GM10248 (cell line): ENCODE measurements at places on chromosomes 12 and 14.
A peak's percentile ranks its signal among the peaks of the same experiment; 100 is the strongest.

DNA sequence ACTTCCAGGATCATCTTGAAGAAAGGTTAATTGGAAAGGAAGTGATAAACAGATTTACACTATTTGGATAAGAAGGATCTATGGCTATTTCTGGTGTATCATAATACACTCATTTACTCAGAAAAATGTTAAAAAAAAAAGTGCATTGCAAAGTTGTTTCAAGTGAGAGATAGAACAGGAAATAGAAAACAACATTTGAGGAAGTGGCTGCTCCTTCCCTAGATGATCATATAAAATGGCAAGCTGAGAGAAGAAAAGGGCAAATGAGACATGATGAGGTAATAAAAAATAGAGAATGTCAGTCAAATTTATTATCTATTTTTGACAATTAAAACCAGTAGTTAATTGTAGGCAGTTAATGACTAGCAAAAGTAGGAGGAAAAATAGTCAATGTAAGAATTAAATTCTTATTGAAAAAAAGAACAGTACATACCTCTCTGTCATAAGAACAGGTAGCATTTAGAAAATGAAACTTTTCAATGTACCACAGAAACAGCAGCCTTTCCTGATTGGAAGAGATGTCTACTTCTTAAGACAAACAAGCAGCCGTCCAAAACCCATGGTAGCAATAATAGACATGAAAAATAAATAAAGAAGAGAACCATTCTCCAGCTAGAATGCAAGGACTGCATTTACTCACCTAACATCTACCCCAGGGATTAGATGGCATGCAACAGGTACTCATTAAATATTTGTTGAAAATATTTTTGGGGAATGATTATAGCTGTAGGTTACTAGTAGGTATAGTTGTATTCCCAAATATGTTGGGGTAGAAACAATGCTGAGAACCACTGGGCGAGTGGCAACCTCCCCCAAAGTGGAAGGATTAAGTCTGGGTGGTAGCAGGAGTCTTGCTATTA, 63.9 kb upstream of the GRIP1 start:
- DNase-seq: no peak

GRCh38 chr14:40354754-40355153, 922.5 kb upstream of the FBXO33 start:
- no peak for DNase-seq

DNA sequence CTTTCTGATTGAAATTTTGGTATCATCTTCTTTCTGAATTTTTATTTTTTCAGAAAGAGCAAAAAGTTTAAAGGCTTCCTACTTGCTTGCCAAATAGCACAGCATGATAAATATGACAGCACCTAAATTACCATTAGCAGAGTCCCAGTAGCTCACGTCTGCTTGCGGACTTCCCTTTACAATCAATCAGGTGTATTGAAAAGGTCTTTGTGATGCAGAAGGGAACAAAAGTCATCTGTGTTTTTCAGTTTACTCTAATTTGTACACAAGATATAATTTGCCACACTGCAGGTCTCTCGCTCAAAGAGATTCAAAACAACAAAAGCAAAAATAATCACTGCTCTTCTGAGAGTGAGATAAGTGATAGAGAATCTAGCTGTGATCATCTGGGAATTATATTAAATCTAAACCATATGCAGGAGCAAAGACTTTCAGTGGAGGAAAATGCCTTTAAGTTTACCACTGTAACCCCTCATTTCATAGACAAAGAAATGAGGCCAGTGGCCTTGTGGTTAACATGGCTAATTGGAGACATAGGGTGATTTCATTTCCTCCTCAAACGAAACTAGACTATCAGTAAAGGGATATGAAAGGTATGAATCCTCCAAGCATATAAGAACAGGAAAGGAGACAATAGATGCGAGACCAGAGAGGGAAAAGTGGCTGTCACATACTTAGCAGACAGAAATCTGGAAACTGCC, 240.8 kb upstream of the TMPO start:
- peak; percentile 28 for DNase-seq

GRCh38 chr14:60206837-60207533, 41.8 kb upstream of the DHRS7 start:
- no peak for DNase-seq

DNA sequence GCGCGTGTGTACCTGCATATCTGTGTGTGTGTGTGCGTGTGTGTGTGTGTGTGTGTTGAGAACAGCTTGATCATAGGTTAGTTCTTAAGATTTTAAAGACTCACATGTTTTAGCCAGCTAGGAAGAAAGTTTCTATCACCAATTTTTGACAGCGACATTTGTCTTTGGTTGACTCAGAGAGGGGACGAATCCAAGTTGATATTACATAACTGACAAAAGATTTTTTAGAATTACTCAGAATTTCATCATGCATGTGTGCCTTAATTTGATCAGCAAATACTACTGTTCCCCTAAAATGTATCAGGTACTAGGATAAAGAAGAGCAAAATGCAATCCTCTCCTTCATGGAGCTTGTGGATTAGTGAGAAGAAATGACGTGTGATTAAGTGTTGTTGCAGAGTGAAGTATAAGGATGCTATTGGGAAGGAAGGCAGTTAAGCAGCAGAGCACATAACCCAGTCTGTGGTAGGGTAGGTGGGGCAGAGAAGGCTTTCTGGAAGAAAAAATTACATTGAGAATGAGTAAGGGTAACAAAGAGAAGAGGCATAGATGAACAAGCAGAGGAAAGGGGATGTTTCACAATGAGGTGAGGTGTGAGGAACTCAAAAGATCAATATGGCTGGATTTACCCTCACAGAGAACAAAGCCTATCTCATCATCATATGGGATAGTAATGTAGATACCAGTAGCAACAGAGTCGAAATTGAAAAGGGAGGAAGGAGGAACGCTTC, 77.5 kb downstream of the ELK3 start:
- DNase-seq: no peak

DNA sequence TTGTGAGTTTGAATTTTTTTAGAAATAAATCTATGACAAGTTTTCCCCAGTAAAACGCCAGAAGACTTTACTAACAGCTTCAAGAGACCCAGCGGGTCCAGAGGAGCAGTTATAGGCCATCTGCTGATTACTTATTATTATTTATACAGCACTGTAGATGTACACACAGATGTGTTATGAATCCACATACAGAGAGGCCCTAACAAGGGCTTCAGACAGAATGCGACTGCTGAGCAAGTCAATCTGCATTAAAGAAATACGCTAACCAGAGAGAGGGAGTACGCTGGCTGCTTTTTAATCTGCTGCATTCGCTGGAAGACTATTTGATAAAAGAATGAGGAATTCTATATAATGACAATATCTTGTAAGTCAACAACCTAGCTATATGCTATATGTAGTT, 32.5 kb downstream of the ATF7 start:
- no peak for DNase-seq

DNA sequence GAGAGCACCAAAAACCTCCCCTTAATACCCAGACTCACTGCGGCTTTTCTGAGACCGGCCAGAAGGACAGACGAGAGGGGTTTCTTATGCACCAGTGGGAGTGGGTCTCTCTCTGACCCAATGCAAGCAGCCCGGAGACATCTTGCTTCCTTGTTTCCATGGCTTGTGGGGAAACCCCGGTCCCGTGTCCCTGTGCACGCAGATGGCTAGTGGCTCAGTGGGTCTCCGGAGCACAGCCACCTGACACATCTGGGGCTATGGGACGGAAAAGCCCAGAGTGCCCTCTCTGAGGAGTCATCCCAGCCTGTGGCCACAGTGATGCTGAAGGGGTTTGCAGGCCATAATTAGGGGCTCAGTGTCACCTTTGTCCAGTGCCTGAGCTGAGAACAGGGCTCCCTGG, 197.6 kb downstream of the PHETA1 start:
- no peak for DNase-seq

- DNase-seq: peak; percentile 43
Measured at GRCh38 chr14:106850913-106851825, 1324.8 kb downstream of the TMEM121 start.

- DNase-seq: no peak
Measured at GRCh38 chr12:108649669-108650068, 16.0 kb upstream of the SELPLG start.

GRCh38 chr14:93946541-93947090, 19.5 kb downstream of the FAM181A start:
- DNase-seq: no peak

DNA sequence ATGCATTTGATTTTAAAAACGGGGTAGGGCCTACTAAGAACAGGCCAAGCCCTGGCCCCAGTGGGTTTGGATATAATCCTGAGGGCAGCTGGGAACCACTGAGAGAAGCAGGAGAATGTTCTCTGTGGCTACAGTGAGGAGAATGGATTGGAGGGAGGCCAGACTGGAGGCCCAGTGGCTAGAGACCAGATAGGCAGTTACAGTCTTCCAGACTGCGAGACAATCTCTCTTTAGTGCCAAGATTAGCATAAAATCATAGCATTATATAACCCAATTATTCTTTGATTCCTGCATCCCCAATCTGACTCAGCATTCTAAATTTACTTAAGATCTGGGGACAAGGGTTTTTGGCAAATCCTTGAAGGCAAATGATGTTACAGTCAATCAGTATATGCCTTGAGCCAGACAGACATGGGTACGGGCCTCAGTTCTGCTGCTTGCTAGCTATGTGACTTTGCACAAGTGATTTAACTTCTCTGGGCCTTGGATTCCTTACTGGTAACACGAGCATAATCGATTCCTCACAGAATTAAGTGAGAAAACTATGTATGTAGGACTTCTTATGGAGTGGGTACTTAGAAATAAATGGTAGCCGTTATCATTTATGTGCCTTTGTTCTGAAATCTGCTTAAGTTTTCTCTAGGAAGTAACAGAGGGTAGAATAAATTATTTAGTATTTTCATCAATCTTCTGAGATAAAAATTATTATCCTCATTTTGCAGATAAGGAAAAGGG, 18.3 kb downstream of the NINJ2 start:
- DNase-seq: no peak

DNA sequence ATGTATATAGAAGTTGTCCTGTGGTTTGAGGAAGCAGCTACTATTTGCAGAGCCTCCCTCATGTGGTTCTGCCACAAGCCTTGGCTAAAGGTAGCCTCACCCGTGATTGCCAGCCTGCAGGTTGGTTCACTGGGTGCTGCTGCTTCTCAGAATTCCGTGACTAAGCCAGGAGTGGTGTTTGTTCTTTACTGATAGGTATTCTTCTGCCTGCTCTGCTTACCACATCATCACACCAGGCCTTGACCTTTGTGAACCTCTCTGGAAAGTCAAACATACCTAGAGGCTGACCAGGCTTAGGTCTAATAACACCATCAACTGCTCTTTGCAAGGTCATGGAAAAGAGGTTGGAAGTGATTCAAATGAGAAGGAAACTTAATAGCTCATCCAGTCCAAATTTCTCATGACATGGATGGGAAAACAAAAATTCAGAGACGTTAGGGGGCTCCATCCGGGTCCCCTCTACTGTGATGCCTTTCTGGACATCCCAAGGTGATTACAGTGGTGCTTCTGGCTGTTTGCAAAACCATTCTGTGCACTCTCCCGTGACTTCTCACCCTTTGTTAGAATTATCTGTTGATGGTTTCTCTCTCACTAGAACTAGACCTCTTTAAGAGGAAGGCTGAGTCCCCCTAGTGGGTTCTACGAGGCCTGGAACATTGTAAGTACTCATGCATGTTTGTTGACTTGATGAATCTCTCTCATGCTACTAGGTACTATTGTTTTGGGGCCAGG, 8.5 kb upstream of the SOCS2 start:
- DNase-seq: peak; percentile 34

DNA sequence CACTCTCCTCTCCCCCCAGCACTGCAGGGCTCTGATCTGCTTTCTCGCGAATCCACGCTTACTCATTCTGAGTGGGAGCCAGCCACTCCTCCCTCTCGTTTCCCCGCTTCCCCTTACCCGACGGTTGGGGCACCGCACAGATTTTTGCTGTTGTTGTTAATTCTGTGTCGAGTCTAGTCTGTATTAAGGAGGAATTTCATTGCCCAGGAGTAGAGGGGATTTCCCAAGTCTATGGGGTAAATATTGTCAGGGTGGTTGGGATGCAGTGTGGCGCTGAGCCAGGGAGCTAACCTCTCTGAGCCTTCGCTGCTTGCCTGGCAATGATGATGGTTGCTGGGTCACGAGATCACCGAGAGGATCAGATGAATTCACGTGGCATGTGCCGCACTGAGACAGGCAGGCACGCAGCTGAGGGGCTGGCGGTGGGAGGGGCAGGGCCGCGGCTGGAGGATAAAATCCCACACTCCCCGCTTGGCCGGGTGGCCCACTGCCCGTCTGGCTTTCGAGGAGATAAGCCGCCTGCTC, 18.5 kb downstream of the NCOR2 start:
- no peak for DNase-seq

DNA sequence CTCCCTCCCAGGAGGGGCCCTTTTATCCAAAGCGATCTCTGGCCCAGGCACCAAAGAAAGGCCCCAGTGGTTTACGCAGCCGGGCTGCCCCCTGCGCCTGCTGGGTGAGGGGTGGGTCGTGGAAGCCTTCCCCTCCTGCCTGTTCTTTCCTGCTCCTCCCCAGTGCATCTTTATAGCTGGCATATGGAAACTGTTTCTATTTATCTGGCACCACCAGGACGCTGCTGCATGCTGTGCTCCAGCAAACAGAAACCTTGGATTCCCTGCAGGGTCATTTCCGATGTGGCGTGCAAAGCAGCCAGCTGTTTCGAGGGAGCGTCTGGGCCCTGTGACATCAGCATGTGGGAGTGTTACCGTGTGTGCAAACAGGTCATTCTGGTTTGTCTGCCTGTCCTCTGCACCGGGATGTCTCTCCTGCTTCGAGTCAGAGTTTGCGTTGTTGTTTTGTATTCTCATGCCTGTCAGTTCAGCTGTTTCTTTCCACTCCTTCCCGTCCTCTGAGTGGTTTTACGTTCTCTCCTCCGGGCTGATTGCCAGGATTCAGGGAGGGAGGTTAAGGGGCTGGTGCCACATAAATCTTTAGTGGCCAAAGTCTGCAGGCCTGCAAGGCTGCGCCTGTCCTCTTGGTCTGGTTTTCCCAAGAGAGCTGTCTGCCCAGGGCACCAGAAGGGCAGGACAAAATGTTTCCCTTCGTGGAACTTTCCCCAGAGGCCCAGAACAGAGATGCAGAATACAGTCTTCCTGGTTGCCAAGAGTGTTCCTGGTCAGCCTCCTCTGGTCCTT, 24.6 kb downstream of the TPCN1 start:
- DNase-seq: no peak

GRCh38 chr12:116597886-116598285, 38.7 kb downstream of the MAP1LC3B2 start:
- DNase-seq: no peak

DNA sequence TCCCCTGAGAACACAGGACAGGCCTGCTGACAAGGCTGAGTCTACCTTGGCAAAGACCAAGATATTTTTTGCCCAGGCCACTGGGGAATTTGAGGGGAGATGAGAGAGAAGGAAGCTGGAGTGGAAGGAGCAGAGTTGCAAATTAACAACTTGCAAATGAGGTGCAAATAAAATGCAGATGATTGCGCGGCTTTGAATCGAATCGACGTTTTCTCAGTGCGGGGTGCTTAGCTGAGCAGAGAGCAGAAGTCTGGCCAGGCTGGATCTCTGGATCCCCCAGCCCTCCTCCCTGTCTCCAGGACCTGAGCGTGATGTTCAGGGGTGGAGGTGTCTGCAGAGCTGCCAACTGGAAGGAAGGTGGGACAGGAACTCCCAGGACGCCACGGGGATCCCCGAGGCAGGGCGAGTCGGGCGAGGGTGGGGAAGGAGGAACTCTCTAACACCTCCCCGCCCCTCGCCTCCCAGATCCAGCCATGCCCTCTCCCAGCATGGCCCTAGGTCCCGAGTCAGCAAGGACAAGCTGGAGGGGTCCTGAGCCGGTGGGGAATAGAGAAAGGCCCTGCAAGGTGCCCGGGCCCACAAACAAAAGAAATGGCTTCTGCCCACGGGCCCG, 527 bp upstream of the CARMIL3 start:
- no peak for DNase-seq

GRCh38 chr14:51400139-51400538, 160.1 kb downstream of the TMX1 start:
- no peak for DNase-seq
